GM23338 (cell line): ENCODE measurements at places on chromosomes 6 and 20. TPM values are rescaled to one million over a fixed set of nuclear protein-coding genes. Genes with fewer than 3 reads are reported as not detected.
A peak's percentile ranks its signal among the peaks of the same experiment; 100 is the strongest.

- no peak for DNase-seq
- no peak overlapping the region for H3K27ac ChIP-seq
- H3K4me3 ChIP-seq: no peak overlapping the region
- no peaks in the 10 kb centered on the region for H3K36me3 ChIP-seq
- no peaks in the 10 kb centered on the region for H3K27me3 ChIP-seq
Measured at GRCh38 chr6:135117413-135117968, 62.9 kb upstream of the HBS1L start.

DNA sequence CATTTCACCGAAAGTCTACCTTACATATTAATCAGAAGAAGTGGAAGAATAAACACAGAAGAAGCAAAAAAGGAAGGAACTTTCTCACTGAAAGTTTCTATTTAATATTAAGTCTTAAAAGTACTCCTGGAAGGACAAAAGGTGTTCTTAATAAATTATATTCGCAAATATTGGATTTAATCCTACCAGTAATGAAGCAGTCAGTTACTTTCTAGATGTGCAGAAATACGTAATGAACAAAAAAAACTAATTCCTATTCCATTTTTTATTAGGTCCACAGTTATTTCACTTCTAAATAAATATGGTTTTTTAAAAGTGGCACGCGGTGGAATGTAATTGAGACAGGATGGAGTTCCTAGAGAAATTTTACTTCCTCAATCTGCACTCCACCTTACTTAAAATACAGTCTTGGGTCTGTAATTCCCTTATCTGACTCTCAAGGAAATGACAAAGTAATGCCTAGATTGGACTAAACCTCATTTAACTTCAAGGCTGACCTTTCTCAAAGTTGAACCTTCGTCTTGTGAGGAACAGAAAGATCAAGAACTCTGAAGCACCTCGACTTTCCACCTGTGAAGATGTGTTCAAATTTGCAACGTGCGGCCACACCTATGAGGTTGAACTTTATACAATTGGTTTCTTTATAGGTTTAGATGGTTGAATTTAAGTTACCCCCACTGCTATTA is 1.1 kb upstream of the TRAM2 start:
- DNase-seq: no peak
- H3K4me1 ChIP-seq: peaks cover 39% of the 10 kb centered on the region
- no peaks in the 10 kb centered on the region for H3K27me3 ChIP-seq
- peak overlapping the region; percentile 61 for H3K4me3 ChIP-seq
- H3K36me3 ChIP-seq: no peaks in the 10 kb centered on the region
- H3K27ac ChIP-seq: peak overlapping the region; percentile 85

GRCh38 chr6:163745536-163746400 is 331.2 kb downstream of the QKI start:
- H3K4me3 ChIP-seq: no peak overlapping the region

DNA sequence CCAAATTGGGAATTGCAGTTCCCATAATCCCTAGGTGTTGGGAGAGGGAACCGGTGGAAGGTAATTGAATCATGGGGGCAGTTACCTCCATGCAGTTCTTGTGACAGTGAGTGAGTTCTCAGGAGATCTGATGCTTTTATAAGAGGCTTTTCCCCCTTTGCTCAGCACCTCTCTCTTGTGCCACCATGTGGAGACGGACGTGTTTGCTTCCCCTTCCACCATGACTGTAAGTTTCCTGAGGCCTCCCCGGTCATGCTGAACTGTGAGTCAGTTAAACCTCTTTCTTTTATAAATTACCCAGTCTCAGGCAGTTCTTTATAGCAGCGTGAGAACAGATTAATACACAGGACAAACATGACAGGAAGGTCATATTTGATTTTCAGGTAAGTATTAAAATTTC is 25.3 kb upstream of the HECA start:
- no peaks in the 10 kb centered on the region for H3K36me3 ChIP-seq
- no peak overlapping the region for H3K4me3 ChIP-seq
- DNase-seq: peak; percentile 79
- H3K27me3 ChIP-seq: no peaks in the 10 kb centered on the region
- H3K4me1 ChIP-seq: no peaks in the 10 kb centered on the region
- H3K27ac ChIP-seq: no peak overlapping the region

- no peaks in the 10 kb centered on the region for H3K36me3 ChIP-seq
- no peak overlapping the region for H3K4me3 ChIP-seq
- no peaks in the 10 kb centered on the region for H3K27me3 ChIP-seq
- H3K27ac ChIP-seq: no peak overlapping the region
- DNase-seq: no peak
- H3K4me1 ChIP-seq: no peaks in the 10 kb centered on the region
Measured at GRCh38 chr6:21450149-21450548, 143.4 kb upstream of the SOX4 start.

- no peak overlapping the region for H3K27ac ChIP-seq
- H3K27me3 ChIP-seq: no peaks in the 10 kb centered on the region
- no peak for DNase-seq
- no peaks in the 10 kb centered on the region for H3K4me1 ChIP-seq
- H3K36me3 ChIP-seq: no peaks in the 10 kb centered on the region
Measured at GRCh38 chr20:50369225-50370035, 140.8 kb upstream of the PTPN1 start.

GRCh38 chr6:56852260-56853010 is 102.5 kb upstream of the BEND6 start:
- H3K4me1 ChIP-seq: peaks cover 49% of the 10 kb centered on the region
- H3K36me3 ChIP-seq: no peaks in the 10 kb centered on the region
- H3K27me3 ChIP-seq: no peaks in the 10 kb centered on the region
- H3K27ac ChIP-seq: peak overlapping the region; percentile 78
- H3K4me3 ChIP-seq: peak overlapping the region; percentile 66
- DNase-seq: peak; percentile 34

- DNase-seq: peak; percentile 45
- H3K36me3 ChIP-seq: no peaks in the 10 kb centered on the region
- no peaks in the 10 kb centered on the region for H3K27me3 ChIP-seq
- no peak overlapping the region for H3K4me3 ChIP-seq
- peaks cover 27% of the 10 kb centered on the region for H3K4me1 ChIP-seq
Measured at GRCh38 chr6:126773112-126773805, 345.2 kb upstream of the RSPO3 start.

GRCh38 chr6:90216072-90216977 is 80.3 kb downstream of the BACH2 start:
- no peak overlapping the region for H3K4me3 ChIP-seq
- H3K27ac ChIP-seq: peak overlapping the region; percentile 96
- H3K4me1 ChIP-seq: peaks cover 51% of the 10 kb centered on the region
- DNase-seq: peak; percentile 26

DNA sequence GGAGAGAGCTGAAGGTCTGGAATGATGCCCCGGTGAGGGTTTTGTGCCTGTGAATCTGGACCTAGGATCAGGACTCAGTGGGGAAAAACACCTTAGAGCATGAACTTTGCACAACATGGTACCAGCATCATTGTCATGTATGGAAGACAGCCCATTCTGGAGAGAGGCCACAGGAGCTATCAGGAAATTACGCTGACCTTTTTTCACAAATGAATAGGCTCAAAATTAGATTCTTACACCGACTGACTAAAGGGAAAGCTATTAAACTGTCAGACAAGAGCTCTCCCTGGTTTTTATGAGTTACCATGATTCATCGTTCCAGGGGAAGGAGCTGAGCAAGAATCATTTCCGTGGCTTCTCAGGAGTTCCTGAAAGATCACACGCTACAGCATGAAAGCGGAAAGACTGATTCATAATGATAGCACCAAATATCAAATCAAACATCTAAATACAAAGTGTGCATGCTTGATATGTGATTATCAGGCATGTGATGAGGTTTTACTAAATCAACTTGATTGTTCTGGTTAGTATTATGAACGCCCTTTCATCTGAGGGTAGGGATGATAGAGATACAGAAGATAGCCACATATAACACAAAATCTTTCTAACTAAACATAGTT is 224.9 kb upstream of the SMLR1 start:
- H3K36me3 ChIP-seq: no peaks in the 10 kb centered on the region
- no peaks in the 10 kb centered on the region for H3K27me3 ChIP-seq
- no peak for DNase-seq
- no peaks in the 10 kb centered on the region for H3K4me1 ChIP-seq

DNA sequence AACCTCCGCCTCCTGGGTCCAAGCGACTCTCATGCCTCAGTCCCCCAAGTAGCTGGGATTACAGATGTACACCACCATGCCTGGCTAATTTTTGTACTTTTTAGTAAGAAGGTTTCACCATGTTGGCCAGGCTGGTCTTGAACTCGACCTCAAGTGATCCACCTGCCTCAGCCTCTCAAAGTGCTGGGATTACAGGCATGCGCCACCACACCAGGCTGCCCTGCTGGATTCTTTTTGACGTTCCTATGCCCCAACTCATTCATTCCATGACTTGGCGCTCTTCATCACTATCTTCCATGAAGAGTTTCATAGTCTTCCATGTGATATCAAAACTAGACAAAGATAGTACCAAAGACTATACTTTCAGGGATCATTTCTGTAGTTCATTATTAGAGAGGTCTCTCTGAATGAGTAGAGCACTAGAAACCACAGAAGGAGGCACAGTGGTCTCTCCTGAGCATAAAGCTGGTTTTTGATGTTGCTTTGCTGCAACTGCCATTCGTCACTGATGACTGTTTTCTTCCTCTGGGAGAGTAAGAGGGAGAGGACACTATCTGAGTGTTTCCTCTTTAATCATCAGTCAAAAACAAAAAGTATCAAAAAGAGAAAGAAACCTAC is 23.5 kb downstream of the DNAAF9 start:
- no peak overlapping the region for H3K4me3 ChIP-seq
- H3K27ac ChIP-seq: no peak overlapping the region
- H3K36me3 ChIP-seq: no peaks in the 10 kb centered on the region
- no peaks in the 10 kb centered on the region for H3K4me1 ChIP-seq
- H3K27me3 ChIP-seq: no peaks in the 10 kb centered on the region
- DNase-seq: no peak

DNA sequence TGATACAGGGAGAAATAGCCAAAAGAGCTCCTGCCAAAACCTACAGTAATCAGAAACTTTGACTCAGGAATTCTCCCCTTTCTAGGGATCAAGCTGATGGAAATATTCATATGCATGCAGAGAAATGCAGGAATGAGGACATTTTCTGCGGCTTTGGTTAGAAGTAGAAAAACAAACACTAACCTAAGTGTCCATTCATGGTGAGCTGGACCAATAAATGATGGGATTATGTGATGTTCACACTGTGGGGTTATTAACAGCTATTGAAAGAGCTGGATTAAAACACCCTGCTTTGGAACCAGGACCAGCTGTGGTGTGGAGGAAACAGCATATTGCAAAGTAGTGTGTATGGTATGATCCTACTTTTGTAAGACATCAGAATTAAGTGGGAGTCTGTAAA is 143.1 kb downstream of the SYCP2 start:
- no peak overlapping the region for H3K4me3 ChIP-seq
- no peak for DNase-seq
- H3K36me3 ChIP-seq: no peaks in the 10 kb centered on the region

GRCh38 chr6:122652431-122652830 is 42.2 kb downstream of the PKIB start:
- no peaks in the 10 kb centered on the region for H3K4me1 ChIP-seq
- no peaks in the 10 kb centered on the region for H3K36me3 ChIP-seq
- H3K4me3 ChIP-seq: no peak overlapping the region
- no peaks in the 10 kb centered on the region for H3K27me3 ChIP-seq

GRCh38 chr6:47789553-47789952 is 7.7 kb downstream of the OPN5 start:
- H3K4me3 ChIP-seq: no peak overlapping the region
- no peaks in the 10 kb centered on the region for H3K36me3 ChIP-seq
- H3K4me1 ChIP-seq: peaks cover 25% of the 10 kb centered on the region
- peaks cover 47% of the 10 kb centered on the region for H3K27me3 ChIP-seq

DNA sequence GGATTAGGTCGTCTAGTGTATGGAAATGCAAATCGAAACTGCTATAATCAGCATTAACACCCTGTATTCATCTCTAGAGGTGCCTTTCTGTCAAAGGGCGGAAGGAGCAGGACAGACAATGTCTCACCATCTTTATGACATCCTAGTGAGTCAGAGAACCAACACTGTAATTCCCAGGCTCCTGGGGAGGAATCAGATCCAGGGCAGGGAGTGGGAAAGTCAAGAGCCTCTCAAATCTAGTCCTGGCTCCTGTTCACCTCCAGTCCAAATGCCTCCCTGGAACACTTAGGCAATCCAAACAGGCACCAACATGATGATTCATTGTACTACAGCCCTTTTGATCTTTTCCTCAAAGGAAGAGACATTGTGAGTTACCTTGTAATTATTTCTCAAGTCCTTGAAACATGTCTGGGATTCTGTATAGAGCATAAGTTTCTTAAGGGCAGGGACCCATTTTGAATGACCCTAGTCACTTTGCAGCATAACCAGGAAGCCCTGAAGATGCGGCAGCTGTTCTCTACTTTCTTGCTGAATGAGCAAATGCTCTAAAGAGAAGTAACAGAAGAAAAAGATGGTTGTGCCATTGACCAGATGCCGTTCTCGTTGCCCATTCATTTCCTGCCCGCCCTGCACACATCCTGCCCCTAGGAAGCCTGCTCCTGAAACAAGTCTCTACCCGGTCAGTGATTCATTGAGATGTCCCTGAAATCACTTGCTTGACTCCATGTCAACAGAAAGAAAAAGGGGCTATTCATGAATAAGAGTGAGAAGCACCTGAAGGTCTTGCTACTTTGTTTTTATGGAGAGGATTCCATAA is 112.8 kb upstream of the JARID2 start:
- no peak for DNase-seq
- peaks cover 16% of the 10 kb centered on the region for H3K4me1 ChIP-seq
- no peak overlapping the region for H3K27ac ChIP-seq
- H3K36me3 ChIP-seq: no peaks in the 10 kb centered on the region
- no peak overlapping the region for H3K4me3 ChIP-seq

GRCh38 chr6:36674942-36675341 is 3.6 kb upstream of the CDKN1A start:
- H3K4me3 ChIP-seq: no peak overlapping the region
- peaks cover 27% of the 10 kb centered on the region for H3K4me1 ChIP-seq
- H3K27ac ChIP-seq: no peak overlapping the region
- no peak for DNase-seq

DNA sequence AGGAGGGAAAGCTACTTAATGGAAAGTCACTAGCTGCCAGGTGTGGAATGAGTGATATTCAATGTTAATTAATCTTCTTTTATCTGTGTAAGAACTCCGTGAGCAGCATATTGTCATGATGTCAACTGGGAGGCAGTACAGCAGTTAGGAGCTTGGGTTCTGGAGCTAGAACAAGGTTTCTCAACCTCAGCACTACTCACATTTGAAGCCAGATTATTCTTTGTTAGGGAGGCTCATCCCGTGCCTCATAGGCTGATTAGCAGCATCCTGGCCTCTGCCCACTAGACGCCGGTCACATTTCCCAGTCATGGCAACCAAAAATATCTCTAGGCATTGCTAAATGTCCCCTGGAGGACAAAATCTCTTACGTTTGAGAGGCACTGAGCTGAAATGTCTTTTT is 41.2 kb downstream of the BCAS1 start:
- no peaks in the 10 kb centered on the region for H3K36me3 ChIP-seq
- peaks cover 5% of the 10 kb centered on the region; the same call in 1 of the 2 replicates for H3K4me1 ChIP-seq
- H3K27ac ChIP-seq: no peak overlapping the region
- no peak for DNase-seq

- H3K36me3 ChIP-seq: no peaks in the 10 kb centered on the region
- peak; percentile 13 for DNase-seq
- H3K27ac ChIP-seq: no peak overlapping the region
- no peaks in the 10 kb centered on the region for H3K27me3 ChIP-seq
- H3K4me3 ChIP-seq: no peak overlapping the region
Measured at GRCh38 chr6:46352541-46353268, 138.5 kb downstream of the RCAN2 start.

RIN2 gene
- total RNA-seq: 0.43 and 1.4 TPM in 2 replicates

BPIFB4 gene
- total RNA-seq: not detected in 2 replicates

ENPP5 gene
- 10.6 and 13.0 TPM in 2 replicates for total RNA-seq

LBP gene
- 0.10 and 0.35 TPM in 2 replicates for total RNA-seq

TSPO2 gene
- not detected in 2 replicates for total RNA-seq

TRAPPC3L gene
- not detected in 2 replicates for total RNA-seq

GID8 gene
- 102 and 106 TPM in 2 replicates for total RNA-seq

CLIC1 gene
- 226 and 269 TPM in 2 replicates for total RNA-seq
